ENCODE measurements at places on chromosomes 6 and 20.

DNA sequence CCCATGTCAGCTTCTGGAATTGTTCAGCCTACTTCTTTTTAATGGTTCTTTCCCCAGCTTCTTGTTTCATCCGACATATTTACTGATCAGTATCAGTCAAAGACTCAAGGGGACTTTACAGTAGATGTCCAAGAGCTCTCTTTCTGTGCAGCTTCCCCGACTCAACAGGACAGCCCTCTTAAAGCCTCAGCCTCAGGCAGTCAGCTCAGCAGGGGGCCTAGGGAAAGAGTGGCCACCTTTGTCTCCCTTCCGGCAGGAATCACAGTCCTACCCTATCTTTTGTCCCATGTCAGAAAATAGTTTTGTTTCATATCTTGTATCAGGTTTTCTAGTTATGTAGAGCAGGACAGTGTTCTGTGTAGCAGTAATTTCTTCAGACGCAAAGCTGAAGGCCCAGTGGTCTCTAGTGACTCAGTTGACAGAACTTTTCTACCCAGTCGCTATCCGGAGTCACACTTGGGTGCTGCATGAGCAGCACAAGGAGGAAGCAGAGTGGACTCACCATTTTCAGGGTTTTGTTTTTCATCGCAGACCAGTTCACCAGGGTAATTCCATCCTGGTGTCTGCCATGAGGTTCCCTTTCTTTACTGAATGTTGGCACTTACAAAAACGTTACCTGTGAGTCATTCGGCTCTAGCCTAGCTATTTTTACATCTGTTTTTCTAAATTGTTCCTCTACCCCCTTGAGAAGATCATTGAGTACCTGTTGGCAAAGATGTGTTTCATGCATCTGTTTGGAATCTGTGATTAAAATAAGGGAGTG is 47.7 kb downstream of the SPATA2 start:
- DNase-seq: no peak

GRCh38 chr20:1446536-1446935 is 20.1 kb downstream of the NSFL1C start:
- DNase-seq: no peak

DNA sequence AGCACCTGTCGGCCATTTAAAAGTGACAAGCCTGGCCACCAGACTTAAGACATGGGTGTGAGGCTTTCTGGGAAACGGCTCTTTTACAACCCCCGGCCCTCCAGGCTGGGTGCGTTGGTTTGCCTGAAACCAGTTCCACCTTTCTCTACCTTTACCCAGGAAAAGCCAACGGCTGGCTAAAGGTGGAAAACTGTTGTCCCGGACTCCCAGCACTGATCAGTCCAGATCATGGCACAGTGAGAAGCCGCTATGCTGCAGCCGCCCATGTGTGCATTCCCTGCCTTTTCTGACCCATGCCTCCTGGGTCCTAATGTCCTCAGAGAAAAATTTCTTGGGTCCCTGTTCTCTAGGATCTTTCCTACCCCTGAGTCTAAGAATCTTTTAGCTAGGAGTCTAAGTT is 655.7 kb upstream of the HS3ST5 start:
- DNase-seq: no peak

GRCh38 chr6:39731565-39731964 is 6.4 kb upstream of the KIF6 start:
- no peak for DNase-seq

DNA sequence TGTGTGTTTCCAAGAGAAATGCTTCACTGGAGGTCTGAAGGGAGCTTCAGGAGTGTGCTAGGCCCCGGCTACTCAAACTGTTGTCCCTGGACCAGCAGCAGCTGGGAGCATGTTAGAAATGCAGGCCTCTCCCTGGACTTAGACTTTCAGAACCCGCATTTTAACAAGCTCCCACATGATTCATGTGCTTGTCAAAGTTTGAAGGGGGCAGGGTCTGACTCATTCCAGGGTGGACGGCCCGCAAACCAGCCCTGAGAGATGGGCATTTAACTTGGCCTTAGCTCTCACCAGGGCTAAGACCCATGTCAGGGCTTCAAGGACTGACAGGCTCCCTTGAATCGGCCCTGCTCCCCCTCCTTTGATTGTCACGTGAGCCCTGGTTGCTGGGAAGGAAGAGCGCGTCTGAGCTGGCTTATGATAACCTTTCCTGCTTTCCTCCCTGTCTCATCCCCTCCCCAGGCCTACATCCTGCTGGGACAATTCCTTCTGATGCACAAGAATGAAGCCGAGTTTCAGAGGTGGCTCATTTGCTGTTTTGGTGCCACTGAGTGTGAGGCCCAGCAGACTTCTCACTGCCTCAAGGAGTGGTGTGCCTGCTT is 35.5 kb downstream of the BANF2 start:
- DNase-seq: peak; percentile 77

- DNase-seq: no peak
Observed at GRCh38 chr6:169959136-169960002, 207.9 kb downstream of the ERMARD start.

GRCh38 chr6:149545258-149545753 is 537 bp downstream of the PPIL4 start:
- DNase-seq: peak; percentile 74

DNA sequence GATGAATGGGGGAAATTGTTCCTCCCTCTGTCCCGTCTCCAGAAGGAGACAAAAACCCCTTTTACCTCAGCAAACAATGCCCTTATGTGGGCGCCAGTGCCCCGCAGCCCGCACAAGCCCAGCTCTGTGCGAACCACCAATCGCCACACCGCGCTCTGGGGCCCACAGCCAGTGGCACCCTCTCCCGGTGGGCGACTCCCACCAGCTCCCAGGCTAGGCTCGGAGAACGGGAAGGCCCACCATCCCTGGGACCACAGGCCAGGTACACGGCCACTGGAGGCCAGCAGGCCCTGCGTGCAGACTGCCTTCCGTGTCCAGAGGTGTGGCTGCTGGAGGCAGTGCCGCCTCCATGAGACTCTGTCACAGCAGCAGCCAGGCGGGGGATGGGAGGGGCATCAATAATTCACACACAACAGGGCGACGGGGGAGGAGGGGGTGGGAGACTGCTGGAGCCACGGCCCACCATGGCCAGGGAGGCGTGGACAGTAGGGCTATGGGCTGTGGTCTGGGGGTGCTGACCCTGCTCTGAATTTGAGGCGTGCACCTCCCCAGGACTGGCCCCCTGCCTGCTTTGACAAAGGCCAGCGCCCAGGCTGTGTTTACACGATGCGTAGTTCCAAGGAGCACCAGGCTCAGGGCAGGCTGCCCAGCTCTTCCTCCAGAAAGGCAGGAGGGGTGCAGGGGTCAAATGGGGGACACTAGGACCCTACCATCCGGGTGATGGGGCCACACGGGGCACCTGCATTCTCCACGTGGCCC is 105.7 kb downstream of the ASXL1 start:
- DNase-seq: no peak

DNA sequence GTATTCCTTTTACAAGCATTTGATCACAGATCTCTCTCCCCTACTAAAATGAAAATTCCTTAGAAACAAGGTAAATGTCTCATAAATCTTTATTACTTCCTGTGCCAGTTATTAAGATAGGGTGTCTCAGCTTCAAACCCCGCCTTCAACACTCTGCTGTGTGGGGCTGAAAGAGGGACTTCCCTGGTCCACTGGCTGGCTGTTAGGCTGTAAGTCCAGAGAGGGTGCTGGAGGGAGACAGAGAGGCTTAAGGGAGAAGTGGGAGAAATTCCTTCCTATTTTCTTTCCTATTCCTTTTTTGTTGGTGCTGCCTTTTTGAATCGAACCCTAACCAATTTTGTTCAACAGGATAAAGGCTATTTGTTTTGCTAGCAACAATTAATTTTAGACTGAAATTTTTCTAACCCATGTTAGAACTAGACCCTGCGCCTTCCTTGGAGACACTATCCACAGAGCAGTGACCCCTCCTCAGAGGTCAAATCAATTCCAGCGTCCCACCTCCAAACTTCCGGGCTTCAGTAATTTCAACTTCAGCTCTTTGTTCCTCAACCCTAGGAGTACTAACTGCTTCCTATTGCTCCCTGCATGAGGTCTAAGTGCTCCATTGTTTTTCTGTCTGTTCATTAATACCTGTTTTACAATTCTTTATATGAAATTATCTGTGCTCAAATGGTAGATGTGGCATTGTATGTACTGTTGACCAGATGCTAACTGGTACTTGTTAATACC is 207.5 kb upstream of the OPRM1 start:
- no peak for DNase-seq

DNA sequence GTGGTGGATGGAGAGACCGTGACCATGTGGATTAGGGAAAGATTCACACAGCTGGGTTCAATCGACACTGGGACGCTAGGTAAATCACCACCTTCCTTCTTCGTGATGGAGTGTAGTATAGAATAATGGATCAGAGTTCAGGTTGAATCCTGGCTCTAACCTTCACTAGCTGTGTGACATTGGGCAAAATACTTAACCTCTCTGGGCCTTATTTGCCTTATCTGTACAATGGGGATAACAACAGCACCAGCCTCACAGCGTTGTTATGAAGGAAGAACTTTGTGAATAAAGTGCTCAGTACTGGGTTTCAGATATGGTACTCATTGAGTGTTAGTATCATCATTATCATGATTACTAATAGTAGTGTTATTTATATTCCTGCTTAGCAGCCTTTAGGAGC is 126.1 kb upstream of the AKAP12 start:
- DNase-seq: no peak

- peak; percentile 40 for DNase-seq
Observed at GRCh38 chr20:41213150-41213820, 75.9 kb downstream of the PLCG1 start.

- no peak for DNase-seq
Observed at GRCh38 chr20:32832664-32833063, 12.9 kb downstream of the MAPRE1 start.

DNA sequence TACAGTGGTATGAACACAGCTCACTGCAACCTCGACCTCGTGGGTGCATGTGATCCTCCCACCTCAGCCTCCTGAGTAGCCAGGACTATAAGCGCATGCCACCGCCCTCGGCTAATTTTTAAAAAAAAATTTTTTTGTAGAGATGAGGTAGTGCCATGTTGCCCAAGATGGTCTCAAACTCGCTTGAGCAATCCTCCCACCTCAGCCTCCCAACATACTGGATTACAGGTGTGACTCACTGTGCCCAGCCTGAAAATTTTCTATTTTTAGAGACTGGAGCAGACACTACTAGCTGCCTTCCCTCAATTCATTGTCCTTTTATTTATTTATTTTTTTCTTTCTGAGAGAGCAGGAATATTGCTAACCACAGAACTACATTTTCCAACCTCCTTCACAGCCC is 20.3 kb upstream of the GTF3C6 start:
- DNase-seq: peak; percentile 12

- no peak for DNase-seq
Observed at GRCh38 chr6:45857827-45858226, 157.8 kb downstream of the CLIC5 start.

DNA sequence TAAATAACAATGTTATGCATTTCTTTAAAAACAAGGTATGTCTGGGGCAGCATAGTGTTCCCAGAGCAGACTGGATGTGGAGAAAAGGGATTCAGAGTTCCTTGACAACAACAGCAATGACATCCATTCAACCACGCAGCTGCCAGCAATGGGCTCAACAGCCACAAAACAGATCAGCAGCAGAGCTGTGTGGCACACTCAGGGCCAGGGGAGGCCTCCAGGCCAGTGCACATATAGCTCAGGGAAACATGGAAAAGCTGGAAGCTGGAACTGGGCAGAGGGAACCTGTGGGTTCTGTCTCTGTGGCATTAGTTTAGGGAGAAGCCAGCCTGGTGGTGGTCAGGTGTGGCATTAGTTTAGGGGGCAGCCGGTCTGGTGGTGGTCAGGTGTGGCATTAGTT is 148.3 kb downstream of the SMOC2 start:
- no peak for DNase-seq

- no peak for DNase-seq
Observed at GRCh38 chr20:36206068-36206467, 30.2 kb upstream of the AAR2 start.

DNA sequence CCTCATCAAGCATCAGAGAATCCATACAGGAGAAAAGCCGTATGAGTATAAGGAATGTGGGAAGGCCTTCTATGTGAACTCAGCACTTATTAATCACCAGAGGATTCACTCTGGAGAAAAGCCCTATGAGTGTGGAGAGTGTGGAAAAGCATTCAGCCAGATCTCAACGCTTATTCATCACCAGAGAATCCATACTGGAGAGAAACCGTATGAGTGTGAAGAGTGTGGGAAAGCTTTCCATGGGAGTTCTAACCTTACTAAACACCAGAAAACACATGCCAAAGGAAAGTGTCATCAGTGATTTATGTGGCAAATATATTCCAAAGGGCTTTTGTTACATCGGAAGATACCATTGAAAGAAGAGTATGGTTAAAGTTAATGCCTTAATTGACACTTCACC is 25.4 kb downstream of the ZKSCAN8 start:
- DNase-seq: peak; percentile 99
